Myocyte (in vitro differentiated cells): ENCODE measurements at places on chromosomes 16 and 17.

DNA sequence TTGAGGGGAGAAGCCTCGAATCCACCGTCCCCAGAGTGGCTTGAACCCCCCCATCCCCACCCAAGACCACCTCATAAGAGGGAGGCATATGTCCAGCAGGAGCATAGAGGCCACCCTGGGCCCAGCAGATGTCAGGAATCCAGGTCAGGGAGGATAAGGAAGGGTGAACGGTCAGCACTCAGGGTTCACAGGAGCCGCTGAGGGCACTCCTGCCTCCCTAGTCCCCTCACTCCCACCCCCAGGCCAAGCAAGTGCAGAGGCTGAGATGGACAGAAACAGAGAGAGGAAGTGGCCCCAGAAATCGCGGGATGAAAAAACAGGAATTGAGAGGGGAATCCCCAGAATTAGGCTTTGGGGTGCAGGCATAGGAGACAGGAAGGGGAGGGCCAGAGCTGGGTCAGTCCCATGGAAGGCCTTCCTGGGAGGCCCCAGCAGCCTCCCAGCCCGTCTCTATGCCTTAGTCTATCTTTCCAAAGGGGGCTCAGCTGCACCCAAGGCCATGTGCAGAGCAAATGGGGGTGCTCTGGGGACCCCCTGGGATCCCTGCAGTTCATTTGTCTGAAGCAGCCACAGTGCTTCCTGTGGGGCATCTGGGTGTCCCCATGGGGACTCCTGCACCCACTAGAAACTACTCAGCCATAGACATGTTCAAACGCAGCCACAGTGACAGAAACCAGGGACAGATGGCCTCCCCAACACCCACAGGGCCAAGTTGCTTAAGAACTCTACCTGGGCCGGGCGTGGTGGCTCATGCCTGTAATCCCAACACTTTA is 1.7 kb downstream of the CMTM3 start:
- DNase-seq, result no peak

GRCh38 chr17:1021147-1021546 is 24.2 kb downstream of the TIMM22 start:
- no peak for DNase-seq

DNA sequence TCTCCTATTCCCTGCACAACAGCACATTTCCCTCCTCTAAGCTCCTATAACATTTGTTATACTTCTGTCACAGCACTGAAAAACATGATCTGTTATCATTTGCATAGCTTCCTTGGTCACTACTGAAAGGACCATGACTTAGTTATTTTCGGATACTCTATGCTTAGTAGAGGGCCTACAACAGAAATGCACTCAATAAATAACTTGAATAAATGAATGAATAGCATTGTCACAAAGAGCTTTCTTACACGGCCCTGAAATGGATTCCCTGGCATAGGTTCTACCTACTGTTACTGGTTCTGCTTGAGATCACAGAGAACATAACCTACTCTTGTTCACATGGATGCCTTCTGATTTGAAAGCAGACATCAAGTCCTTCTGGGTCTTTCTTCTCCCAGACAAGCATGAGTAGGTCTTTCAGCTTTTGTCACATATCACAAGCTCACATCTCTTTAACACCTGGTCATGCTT is 41.6 kb downstream of the MYO1D start:
- no peak for DNase-seq

GRCh38 chr16:85056211-85056748 is 28.7 kb downstream of the KIAA0513 start:
- DNase-seq, result no peak

DNA sequence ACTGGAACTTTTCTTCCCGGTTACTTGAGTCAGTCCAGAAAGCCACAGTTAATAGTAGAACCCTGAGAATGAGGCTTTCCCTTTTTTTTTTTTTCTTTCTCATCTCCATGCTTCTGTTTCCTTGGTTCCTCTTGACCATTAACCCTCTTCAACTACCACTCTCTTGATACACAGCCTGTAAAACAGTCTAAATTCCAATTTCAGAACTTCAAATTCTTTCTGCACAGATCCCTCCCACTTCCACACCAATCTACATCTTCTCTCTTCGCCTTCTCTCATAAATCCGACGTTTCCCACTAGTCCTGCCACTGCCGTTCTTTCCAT is 588 bp downstream of the METTL16 start:
- DNase-seq, result no peak
